ENCODE measurements at places on chromosomes 12 and 14.

GRCh38 chr12:12266873-12267741 lies at the start of gene LRP6:
Gene LRP6, minus strand, starts transcription at chr12:12267044. Its CDS starts 309 bp downstream, at chr12:12266735.
- peak; percentile 94 for DNase-seq

GRCh38 chr14:99028521-99028920 lies 243.5 kb downstream of the BCL11B start:
- no peak for DNase-seq

GRCh38 chr12:118374909-118375308 lies 1.4 kb upstream of the SUDS3 start:
- no peak for DNase-seq

DNA sequence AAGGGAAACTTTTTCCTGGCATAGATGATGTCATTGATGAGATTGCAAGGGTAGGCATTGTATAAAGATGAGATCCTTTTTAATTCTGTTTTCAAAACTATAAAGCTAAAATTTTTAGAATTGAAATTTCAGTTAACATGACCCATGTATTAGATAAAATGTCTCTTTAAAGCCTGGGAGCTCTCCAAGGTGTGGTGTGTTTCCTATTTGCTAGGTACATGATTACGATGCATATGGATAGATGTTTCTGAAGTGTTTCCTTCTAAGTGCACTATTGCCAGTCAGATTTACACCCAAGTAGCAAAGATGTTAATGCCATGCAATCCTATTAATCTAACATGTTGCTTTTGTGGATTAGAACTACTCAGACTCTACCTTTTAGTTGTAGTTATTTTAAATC lies 834.7 kb downstream of the DIO2 start:
- no peak for DNase-seq

DNA sequence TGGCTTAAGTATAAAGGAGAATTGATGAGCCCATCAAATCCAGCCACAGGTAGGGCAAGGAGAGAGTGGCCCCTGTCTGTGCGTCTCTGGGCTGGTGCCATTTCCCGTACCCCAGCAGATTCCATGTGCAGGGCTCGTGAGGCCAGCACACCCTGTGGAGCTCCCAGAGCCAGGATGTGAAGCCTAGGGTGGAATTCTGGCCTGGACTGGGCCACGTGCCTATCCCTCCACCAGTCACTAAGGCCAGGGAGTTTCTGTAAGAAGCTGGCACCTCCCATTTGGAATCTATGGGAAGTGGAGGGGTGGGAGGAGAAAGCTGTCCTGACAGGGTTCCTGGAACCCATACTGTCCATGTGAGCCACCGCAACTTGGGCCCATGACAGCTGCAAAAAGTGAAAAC lies 148.5 kb downstream of the FOXN3 start:
- DNase-seq, result no peak

- DNase-seq, result no peak
Measured at GRCh38 chr12:32104572-32105355, 1.9 kb upstream of the BICD1 start.

GRCh38 chr14:58677996-58678395 lies 40.2 kb downstream of the DACT1 start:
- no peak for DNase-seq

GRCh38 chr12:131561051-131561450 lies 149.8 kb upstream of the SFSWAP start:
- no peak for DNase-seq

- DNase-seq, result no peak
Measured at GRCh38 chr14:91580876-91581577, 70.9 kb upstream of the PPP4R3A start.

- DNase-seq, result no peak
Measured at GRCh38 chr14:61677479-61677878, 17.8 kb upstream of the HIF1A start.

GRCh38 chr12:108768591-108769500 lies 37.5 kb upstream of the CORO1C start:
- no peak for DNase-seq

DNA sequence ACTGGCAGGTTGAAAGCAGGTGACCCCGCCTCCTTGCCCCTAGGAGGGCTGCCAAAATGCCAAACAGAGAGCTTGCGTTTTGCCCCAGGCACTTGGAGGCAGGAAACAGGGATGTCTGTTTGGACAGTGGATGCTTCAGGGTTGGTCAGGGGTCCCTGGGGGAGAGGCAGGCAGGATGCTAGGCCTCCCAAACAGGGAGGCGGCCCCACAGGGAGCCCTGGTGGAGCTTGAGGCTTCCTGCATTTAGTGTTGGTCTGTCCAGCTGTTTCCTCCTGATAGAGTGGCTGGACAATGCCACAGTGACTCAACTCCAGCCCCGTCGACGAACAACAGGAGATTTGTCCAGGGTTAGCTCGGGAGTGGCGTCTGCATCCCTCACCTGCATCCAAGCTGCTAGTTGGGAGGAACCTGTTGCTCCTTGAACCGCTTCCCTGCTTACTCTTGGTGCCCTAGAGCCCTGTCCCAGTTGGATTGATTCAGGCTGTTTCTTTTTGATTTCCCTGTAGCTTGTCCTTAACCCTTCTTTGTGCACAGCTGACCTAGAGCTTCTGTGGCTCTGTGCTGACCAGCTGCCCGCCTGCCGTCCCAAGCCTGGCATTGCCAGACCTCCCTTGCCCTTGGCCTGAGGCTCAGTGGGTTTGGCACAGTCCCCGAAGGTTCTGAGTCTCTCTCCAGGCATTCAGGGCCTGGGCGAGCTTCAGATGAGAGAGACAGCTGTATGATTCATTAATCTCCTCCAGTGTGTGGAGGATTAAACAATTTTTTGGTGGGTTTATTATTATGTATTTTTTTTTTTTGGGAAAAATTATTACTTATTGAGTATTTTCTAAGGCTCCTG lies 45.9 kb downstream of the TSPAN9 start:
- DNase-seq, result no peak

DNA sequence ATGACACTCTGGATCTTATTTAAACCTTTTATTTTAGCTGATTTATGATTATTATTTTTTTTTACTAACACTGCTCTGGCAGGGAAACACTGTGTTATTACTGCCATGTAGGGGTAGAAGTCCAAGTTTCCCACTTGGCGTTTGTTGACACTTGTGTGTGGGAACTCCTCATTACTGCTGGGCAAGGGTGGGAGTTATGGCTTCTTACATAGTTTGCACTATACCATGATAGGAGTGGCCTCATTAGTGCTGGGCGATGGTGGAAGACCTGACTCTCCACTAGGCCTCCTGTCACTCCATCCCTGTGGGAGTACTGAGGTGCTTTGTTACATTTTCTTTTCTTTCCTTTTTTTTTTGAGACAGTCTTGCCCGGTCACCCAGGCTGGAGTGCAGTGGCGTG lies 83.5 kb downstream of the BRMS1L start:
- DNase-seq, result no peak

DNA sequence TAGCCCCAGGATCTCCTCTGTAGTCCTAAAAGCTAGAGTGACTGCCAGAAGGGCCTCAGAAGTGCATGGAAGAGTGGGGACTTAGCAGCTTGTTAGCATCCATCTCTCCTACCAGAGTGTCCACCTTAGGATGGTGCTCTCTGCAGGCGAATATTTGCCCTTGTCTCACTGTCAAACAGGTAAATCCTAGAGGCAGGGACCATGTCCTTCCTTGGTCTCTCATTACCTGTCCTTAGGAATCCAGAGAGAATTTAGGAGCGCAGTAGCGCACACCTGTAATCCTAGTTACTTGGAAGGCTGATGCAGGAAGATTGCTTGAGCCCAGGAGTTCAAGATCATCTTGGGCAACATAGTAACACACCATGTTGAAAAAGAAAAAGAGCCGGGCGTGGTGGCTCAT lies 21.4 kb downstream of the AGAP2 start:
- no peak for DNase-seq

- DNase-seq, result no peak
Measured at GRCh38 chr12:85877459-85877858, 3.4 kb downstream of the NTS start.

DNA sequence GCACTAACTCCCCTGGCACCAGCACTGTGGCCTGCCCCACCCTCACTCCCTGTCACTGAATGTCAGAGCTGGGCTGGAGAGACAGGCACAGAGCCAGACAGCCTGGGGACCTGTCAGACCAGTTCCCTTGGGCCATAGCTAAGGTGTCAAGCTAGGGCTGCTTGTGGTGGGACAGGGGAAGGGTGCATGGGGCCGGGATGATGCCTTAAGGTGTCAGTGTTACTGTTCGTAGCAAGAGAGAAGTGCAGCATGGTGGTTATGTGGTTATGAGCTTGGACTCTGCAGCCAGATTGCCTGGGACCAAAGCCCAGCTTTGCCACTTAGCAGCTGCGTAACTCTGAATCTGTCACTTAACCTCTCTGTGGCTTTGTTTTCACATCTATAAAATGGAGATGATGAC lies 3.8 kb downstream of the RAPGEF3 start:
- no peak for DNase-seq

- DNase-seq, result no peak
Measured at GRCh38 chr12:40697566-40698259, 5.5 kb downstream of the CNTN1 start.

DNA sequence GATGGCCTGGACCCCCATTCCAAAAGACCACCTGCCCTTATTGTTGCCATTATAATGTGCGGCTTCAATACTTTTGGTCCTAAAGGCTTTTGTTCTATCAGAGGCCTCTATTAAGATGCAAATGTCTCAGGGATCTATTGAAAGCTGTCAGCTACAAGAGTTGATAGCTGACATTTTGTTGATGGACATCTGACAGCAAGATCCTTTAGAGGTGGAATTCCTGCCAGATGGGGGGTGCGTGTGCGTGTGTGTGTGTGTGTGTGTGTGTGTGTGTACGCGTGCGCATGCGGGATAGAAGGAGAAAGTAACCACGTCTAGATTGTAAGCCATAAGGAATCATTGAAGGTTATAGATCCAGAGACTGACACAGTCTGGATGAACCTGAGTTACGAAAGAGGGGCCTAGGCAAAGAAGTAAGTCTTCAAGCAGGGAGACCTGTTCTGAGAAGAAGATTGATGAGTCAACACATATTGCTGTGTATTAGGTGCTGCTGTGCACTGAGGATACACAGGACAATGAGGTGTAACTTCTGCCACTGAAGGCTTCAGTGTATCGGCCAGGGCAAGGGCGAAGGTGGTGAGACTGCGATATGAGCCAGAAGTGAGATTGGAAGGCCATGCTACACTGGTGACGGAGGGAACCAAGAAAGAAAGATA lies 89.2 kb downstream of the PRMT8 start:
- DNase-seq, result no peak

GRCh38 chr12:65384240-65384639 lies 105.8 kb downstream of the MSRB3 start:
- no peak for DNase-seq

DNA sequence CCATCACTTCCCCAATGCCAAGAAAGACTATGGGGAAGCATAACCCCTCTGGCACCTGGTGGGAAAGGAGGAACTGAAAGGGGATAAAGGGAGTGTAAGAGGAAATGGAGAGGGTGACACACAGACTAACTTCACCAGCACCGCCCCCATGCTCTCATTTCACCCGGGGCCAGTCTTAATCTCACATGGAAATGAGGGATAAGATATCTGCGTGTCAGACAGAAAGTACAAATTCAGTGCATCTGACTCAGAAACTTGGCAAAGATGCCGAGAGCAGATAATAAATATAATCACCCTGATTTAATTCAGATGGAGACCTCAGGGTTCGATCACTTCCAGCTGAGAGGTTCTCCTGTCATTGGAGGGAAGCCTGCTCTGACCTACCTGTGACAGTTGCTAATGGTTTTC lies 191.6 kb downstream of the DUSP6 start:
- DNase-seq, result no peak

GRCh38 chr14:81261176-81261575 lies 40.4 kb upstream of the GTF2A1 start:
- DNase-seq, result no peak

GRCh38 chr14:61598980-61599379 lies 96.3 kb upstream of the HIF1A start:
- DNase-seq, result no peak

- DNase-seq, result no peak
Measured at GRCh38 chr12:103442822-103443221, 52.9 kb downstream of the C12orf42 start.

DNA sequence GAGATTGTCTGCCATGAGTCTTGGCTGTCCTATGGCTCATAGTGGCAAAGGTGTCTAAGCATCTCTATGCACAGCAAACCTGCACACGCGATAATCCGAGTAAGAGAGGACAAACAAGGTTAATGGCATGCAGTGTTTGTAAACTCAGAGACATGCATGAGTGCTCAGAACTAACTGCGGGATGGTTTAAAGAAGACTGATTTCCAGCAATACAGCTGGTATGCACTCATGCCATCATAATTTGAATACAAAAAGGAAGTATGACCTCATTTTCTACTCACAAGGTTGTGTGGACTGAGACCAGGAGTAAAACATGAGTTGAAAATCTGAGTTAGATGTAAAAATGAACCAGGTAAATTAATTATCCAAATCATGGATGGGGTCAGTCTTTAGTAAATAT lies 16.6 kb upstream of the TCP11L2 start:
- DNase-seq, result no peak

- DNase-seq, result no peak
Measured at GRCh38 chr12:105206686-105207374, 29.1 kb downstream of the APPL2 start.

DNA sequence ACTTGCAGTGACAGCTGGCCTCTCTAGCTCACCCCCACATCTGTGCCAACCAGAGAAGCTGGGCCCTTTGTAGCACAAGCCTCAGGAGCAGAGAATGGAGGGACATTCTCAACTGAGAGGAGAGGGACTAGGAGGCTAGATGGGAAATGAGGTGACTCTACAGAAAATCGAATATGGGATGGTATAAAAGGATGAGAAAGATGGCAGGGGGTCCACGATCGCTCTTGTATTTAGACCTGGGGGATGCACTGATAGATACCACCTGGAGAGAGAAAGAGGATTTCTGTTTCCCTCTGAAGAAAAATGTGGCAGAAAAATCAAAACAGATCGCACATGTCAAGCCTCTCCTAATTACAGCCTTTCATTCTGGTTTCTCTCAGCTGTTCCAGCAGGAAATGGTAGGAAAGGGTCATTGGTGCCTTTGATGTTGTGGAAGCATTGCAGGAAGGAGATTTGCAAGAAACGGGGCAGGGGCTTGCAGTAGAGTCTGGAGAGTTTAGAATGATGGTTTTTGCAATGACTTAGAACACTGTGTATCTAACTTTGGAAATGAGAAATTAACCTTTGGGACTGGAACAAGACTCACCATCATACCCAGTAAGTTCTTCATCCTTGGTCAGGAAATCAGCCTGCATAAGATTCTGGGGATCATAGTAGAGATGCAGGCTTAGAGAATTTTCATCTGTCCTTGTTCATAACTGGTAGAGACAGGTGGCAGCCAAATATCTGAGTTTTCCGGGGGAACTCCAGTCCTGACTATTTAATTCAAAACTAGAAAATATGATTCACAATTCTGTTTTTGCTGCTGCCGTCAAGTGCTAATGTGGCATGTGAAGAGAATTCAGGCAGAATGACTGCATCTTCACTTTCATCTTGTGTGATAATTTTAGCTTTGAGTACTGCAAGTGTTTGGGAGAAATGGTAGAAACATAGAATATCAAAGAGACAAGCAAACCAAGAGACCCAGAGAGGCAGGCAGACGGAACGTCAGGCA lies 98.8 kb downstream of the DAD1 start:
- DNase-seq, result no peak

DNA sequence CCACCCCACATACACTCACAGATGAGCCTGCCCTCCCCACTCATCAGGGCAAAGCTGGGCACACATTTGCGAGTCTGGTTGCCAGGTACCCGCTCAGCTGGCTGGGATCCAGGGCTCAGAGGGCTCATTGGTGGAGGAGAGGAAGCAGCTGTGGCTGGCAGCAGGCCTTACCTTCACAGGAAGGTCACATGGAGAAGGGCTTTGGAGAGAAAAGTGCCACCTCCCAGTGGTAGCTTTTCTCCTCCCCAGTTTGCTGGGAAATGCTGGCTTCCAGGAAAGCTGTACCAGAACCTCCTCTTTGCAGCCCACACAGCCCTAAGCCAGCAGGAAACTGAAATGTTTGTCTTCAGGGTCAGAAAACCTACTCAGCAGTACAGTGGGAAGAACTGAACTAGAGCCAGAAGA lies 55.6 kb downstream of the LGMN start:
- DNase-seq, result no peak

Data from putamen (tissue), 1 donor.